NCI-H2107 (cell line): ENCODE measurements at places on chromosomes 5 and 9.

GRCh38 chr9:112494153-112494552, 7.5 kb downstream of the KIAA1958 start:
- DNase-seq: no peak

GRCh38 chr5:109656829-109657228, 32.9 kb upstream of the MAN2A1 start:
- no peak for DNase-seq

GRCh38 chr9:116287721-116288120, 134.1 kb downstream of the PAPPA start:
- DNase-seq: no peak

- no peak for DNase-seq
Observed at GRCh38 chr9:95788521-95788991, 86.9 kb upstream of the ERCC6L2 start.

DNA sequence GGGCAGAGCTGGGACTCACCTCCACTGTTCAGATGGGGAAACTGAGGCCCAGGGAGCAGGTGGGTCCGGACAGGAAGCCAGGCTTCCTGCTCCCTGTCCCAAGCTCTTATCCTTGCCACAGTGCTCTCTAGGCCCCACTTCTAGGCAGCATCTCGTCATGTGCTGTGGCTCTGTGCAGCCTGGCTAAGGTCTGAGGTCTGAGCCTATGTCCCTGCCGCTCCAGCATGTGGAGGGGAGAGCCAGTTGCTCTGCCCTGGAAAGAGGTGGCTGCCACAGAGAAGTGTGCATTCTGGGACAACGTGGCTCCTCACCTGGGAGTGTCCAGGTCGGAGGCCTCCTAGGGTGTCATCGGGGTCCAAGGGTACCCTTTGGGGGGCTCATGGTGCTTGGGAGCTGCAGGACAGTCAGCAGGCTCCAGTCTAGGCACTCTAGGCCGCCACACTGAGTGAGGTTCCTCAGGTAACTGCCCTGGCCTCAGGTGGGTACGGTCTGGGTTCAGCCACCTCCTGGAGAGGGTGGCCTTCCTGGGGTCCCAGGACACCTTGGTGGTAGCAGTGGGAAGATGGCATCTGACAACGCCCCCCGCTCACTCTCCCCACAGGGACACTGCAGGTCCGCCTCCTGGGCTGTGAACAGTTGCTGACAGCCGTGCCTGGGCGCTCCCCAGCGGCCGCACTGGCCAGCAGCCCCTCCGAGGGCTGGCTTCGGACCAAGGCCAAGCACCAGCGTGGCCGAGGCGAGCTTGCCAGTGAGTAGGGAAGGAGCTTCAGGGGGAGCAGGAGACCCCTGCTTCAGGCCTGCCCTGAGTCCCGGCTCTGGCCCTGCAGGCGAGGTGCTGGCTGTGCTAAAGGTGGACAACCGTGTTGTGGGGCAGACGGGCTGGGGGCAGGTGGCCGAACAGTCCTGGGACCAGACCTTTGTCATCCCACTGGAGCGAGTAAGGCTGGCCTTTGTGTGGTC, 10.4 kb downstream of the PKN3 start:
- DNase-seq: no peak

GRCh38 chr5:111735583-111736270, 21.3 kb downstream of the NREP start:
- DNase-seq: no peak
